ENCODE measurements at places on chromosomes 3 and 15.

GRCh38 chr15:81080996-81081395, 53.1 kb upstream of the CFAP161 start:
- DNase-seq: no peak

GRCh38 chr15:82127581-82127980, 81.8 kb upstream of the MEX3B start:
- no peak for DNase-seq

DNA sequence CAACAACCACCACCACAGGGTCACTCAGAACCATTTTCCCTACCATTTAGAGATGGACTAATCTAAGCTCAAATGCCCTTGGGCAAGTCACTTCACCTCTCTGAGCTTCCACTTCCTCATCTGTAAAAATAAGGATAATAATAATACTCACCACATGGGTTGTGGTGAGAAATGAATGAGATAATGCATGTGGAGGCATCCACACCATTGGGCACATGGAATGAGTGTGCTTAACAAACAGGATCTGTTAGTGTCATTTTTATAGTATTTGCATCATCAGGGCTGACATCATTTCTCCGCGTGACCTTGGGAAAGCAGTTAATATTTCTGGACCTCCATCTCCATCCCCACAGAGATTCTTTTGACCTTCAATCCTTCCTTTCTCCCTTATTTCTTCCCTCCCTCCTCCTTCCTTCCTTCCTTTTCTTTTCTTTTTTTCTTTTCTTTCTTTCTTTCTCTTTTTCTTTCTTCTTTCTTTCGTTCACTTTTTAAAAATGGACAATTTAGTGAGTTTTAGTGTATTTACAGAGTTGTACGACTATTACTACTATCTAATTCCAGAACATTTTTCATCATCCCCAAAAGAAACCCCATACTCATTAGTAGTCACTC, 7.7 kb upstream of the RFT1 start:
- DNase-seq: no peak

DNA sequence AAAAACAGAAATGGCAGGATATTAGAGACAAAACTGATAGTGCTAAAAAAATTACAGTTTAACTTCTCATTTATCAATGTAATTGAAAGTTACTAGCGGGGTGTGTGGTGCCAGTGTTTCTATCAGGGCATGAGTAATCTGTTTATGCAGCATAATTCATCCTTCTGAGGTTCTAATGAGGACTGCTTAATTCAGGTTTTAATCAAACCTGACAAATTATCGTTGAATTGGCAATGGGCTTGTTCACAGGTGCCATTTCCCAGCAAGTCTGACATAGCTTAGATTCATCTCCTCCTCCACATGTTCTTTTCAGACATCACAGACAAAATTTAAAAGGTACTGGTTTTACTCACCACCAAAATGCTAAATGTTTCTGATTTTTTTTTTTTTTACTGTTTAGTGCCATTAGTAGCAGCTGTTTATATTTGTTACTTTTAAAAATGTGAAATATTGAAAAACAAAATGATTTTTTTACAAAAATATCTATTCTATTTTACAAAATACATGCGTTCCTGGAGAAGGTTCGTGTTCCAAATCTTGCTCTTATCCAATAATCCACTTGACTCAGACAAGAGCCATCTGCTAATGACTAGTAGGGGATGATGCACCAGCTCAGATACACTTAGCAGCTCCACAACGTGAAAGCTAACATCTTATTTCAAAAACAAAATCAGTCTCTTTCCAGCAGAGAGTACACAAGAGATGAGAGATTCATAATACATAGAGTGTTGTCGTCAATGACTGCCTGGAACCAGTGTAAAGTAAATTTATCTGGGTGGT, 447.7 kb upstream of the DPPA4 start:
- no peak for DNase-seq

All from NCI-H2081 treated with DMSO at 0.1 percent for 48 hours (cell line).